ENCODE measurements at places on chromosomes 2 and 18. TPM values are rescaled to one million over a fixed set of nuclear protein-coding genes. Genes with fewer than 3 reads are reported as not detected.

DNA sequence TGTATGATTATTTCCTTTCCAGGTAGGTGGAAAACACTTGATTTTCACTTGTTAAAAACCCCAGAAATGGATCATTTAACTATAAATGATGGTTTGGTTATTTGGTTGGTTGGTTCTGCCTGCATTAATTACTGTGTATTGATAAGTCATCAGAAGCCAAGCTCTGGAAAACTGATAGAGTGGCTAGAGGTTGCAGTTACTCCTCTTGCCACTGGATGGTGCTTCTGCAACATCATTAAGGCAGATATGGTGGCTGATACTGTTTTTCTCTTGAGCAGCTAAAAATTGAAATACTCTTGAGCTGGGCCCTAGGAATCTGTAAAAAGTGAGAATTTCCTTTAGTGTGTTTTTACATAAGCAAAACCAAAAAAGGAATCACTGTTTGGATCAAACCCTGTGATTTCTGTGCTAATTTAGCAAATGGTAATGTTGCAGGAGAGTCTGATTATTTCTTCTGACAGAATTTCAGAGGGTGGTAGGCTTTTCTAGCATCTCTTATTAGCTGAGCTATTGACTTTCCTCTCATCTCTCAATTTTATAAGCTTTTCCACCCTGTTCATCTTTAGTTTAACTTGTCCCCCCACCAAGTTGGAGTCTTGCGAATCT is 54.3 kb downstream of the RAB10 start:
- no peak for DNase-seq

The CAPN14 gene
- total RNA-seq, result not detected

- DNase-seq, result no peak
These were observed 51.5 kb downstream of the TWIST2 start for GRCh38 chr2:238899386-238899785.

GRCh38 chr2:33083699-33084387 is 137.1 kb downstream of the LTBP1 start:
- DNase-seq, result no peak

DNA sequence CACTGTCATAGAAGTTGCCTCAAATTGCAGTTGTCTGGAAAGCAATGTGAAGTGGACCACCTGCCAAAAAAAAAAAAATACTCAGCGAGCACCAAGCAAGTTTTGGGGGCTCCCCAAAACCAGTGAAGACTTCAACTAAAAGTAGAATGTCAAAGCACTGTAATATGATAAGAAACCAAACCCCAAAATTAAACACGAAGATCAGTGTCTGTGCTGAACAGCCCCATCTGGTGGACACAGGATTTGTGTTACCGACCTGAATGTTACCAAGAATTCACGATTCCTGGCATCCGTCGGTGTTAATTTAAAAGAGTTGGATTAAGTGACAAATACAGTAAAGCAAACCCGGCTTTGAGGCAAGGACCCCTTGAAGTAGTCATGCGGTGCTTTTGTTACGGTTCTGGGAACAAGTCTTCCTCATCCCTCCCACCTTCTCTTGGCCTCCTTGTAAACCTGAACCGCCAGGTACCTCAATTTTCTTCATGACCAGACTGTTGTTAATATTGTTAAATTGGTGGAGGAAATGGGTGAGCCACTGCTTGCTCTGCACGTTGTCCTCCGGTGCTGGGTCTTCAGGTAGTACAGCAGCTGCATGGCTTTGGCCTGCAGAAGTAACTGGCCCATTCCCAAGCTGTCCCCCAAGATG is 31.3 kb upstream of the SSB start:
- peak; percentile 62 for DNase-seq

DNA sequence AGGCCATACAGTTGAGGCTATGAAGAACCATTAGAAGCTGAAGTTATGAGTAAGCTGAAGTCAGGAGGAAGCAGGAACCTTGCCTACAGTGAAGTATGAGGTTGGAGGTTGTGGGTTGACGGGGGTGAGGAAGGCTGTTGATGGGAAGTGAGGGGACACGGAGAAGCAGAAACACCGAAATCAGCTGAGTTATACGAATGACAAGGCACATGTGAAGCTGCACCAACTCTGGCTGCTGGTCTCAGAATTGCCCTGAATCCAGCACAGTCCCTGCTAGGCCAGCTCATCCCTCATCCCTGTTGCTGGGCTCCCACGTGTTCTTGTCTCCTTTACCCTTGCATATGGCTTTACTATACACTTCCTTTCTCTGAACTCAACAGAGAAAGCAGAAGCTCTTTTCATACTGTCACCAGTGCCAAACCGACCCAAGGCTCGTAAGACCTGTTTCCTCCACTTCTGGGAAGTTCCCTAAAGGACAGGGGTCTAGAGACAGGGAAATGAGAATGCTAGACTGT is 9.2 kb upstream of the TMEM247 start:
- DNase-seq, result no peak

DNA sequence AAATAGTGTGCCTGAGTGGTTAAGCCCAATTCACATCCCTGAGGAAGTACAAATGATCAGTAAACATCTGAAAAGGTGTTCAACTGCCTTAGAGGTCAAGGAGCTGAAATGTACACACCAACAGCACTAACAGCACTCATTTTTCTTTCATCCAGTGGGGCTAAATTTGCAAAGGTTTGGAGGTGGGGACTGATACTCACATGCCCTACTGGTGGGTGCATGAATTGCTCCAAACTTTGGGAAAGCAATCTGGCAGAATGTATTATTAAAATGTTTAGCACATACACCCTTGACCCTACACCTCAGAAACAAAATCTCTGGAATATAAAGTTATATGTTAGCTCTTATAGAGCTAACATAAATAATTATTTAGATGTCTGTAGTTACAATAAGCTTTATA is 19.0 kb upstream of the FAM178B start:
- no peak for DNase-seq

The ERBB4 gene
- total RNA-seq, result 4.2 TPM

The LINC00305 gene
- total RNA-seq, result 0.97 TPM

DNA sequence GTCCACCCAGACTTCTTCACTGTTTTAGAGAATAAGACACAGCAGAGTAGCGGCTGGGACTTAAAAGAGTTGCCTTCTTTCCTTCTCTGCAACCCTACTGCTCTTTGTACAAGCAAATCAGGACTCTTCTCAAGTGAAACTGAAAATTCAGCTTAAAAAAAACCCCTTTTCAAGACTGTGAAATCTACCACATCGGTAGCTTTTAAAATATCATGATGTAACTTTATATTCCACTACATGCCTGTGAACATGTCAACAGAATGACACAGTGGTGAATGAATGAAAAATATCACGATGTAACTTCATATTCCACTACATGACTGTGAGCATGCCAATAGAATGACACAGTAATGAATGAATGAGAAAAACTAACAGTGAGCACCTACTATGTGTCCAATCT is 53.4 kb downstream of the TCF4 start:
- DNase-seq, result no peak

The LRRTM1 gene
- total RNA-seq, result 10.4 TPM

The REG1B gene
- not detected for total RNA-seq

GRCh38 chr2:854460-854859 is 96.2 kb upstream of the SNTG2 start:
- peak; percentile 25 for DNase-seq

- DNase-seq, result no peak
These were observed 276.1 kb upstream of the HDAC4 start for GRCh38 chr2:239676716-239677452.

GRCh38 chr2:111037128-111037527 is 83.6 kb upstream of the BCL2L11 start:
- DNase-seq, result no peak

GRCh38 chr2:30457296-30457695 is 10.2 kb downstream of the LCLAT1 start:
- no peak for DNase-seq

The SP110 gene
- total RNA-seq, result 10.5 TPM

DNA sequence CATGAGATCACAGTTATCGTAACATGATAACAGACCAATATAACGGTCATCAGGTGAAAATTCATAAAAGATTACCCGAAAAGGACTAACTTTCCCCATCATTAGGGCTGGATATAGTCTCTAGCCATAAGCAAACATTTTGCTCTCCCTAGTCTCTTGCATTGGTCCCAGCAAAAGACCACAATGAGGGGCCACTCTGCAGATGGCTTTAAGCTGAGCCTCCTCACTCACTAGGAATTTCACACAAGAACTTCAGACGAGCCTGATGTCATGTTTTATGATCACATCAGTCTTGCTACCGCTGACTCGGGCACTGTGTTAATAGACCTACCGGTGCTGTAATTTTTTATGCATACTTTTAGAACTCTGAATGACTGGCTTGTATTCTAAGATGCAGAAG is 35.2 kb downstream of the STK17B start:
- DNase-seq, result no peak

The CDK15 gene
- total RNA-seq, result 6.9 TPM

GRCh38 chr2:201172279-201172678 is 10.7 kb upstream of the CASP10 start:
- DNase-seq, result no peak

DNA sequence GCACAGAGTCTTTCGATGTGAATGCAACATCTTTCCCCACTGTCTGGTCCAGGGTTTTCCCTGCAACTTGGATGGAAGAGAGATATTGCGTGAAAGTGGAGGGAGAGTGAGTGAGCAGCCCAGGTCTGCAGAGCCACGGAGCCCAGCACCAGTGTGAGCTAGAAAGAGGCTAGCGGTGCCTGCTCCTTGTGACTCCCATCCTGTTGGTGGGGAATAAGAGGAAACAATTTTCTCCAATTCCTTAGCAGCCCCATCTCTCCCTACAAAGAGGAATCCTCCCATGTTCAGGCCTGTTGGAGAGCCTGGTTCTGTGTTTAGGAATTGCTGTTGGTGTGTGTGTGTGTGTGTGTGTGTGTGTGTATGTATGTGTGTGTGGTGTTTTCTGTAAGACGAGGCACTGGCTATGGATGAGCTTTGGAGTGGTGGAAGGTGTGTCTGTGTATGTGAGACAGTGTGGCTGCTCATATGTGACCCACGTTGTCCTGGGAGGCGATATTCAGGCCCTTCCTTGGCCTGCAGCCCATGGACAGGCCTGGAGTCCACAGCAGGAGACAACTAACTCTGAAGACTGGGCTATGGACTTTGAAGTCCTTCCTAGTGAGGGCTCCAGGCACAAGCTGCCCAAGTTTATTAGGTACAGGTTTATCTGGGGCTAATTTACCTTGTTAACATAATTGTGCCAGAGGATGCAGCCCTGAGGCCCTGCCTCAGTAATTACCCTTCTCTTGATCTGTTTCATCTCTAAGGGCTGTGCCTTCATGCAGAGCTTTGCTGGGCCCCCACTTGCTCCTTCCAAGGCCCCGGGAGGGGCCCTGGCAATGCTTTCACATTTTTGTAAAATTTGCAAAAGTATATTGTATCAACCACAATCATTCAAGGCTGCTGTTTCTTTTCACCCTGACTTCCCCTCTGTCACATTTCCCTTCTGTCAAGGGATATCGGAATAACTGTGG is 88.6 kb upstream of the HAAO start:
- no peak for DNase-seq

The FAM117B gene
- 14.0 TPM for total RNA-seq

DNA sequence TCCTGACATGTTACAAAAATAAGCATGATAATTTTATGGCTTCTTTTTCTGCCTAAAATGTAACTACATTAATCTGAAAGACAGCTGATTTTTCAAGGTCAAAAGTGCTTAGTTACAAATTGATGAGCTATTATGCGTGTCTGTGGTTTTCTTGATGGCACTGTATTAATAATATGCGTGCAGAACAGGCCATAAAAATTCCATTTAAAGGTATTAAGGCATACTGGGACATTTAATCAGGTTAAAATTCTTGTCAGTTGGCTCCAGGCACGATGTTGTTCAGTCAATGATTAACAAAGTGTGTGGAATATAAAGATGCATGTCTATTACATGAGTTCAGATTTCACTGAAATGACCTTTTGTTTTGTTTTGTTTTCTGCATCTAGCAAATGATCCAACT is 420.1 kb upstream of the ZNF804A start:
- no peak for DNase-seq

DNA sequence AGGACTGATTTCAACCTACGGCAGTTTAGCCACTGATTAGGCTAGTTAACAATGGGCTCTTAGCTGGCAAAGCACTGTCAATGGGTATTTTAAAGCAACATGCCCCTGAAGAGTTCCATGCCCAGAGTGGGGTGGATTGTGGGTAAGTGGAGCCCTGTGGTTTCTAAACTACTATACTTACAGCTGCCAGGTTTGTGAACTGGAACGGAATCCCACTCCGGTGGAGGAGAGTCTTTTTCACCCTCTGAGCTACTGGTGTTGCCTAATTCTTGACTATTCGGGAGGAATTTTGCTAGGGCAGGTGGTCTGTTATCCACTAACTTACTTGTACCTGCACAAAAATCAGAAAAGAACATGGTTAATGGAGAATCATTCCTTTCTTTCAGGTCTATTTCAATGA is 52.6 kb downstream of the ZAP70 start:
- no peak for DNase-seq

The DCC gene
- total RNA-seq, result not detected

The ACAA2 gene
- total RNA-seq, result 21.8 TPM

The IL36B gene
- total RNA-seq, result not detected

The KLHL41 gene
- not detected for total RNA-seq

DNA sequence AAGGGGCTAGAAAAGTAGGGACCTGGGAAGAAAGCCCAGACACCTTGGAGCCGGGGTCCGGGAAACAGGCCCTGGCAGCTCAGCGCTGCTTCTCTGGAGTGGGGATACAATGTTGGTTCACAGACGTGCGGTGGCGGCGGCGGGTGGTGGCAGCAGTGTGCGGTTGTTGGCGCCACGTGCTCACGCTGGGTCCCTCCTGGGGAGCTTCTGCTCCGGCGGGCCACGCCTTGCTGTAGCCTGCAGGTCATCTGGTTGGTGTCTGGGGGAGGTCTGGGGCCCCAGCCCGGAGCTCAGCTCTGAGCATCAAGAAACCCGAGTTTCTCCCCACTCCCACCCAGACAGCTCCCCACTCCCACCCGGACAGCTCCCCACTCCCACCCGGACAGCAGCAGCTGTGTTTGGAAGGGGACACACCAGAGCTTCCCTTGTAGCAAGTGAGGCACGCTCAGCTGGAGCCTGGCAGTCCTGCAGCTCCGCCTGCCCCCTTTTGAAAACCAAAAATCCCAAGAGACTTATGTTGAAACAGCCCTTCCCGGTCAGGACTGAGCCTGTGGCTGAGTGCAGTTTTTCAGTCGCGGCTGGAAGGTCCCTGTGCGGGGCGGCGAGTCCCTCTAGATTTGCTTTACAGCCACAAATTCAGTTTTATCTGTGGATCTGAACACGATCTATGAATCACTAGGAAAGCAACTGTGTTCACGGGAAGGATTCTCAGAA is 46.9 kb downstream of the NFATC1 start:
- DNase-seq, result no peak

The TRAF3IP1 gene
- 12.6 TPM for total RNA-seq

- no peak for DNase-seq
These were observed 68.7 kb downstream of the STRADB start for GRCh38 chr2:201520201-201520600.

- DNase-seq, result no peak
These were observed 19.2 kb upstream of the SPATA3 start for GRCh38 chr2:230976671-230977171.

The GPR35 gene
- total RNA-seq, result not detected
